ENCODE measurements at places on chromosomes 13 and 19.

- H3K4me1 ChIP-seq = peaks cover 5% of the 10 kb centered on the region
- no peaks in the 10 kb centered on the region for H3K36me3 ChIP-seq
- no peak for DNase-seq
Observed at GRCh38 chr13:21075011-21075378, 13.6 kb upstream of the LATS2 start.

DNA sequence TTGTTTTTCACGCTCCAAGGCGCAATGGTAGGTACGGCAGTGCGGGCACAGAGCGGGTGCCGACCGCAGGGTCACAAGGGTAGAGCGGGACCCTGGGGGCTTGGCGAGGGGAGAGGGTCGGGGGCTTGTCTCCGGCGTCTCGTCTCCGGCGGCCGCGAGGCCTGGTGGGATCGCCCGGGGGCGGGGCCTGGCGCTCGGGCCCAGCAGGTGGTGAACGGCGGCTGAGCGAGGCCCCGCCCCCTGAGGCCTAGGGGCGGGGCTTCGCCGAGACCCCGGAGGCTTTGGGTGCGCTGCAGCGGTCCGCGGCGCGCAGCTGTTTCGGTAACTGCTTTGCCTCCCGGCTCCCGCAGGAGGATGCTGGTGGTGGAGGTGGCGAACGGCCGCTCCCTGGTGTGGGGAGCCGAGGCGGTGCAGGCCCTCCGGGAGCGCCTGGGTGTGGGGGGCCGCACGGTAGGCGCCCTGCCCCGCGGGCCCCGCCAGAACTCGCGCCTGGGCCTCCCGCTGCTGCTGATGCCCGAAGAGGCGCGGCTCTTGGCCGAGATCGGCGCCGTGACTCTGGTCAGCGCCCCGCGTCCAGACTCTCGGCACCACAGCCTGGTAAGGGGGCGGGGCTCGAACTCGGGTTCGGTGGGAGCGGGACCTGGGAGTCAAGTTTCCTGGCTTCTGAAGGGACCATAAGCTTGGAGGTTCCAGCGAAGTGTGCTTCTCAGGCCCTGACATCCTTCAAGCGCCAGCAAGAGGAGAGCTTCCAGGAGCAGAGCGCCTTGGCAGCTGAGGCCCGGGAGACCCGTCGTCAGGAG lies at the start of gene TSEN34:
TSS of gene TSEN34 (plus strand) at position 298 of the 800 bp plus-strand sequence. CDS start at position 355, 57 bp downstream.
- peak within 1 kb of the TSS; percentile 96 for H3K27ac ChIP-seq
- H3K4me3 ChIP-seq = peak within 1 kb of the TSS; percentile 93
- peaks cover 21% of the 10 kb centered on the region for H3K36me3 ChIP-seq

- no peak overlapping the region for H3K27ac ChIP-seq
- no peaks in the 10 kb centered on the region for H3K36me3 ChIP-seq
- H3K4me3 ChIP-seq = no peak overlapping the region
- H3K4me1 ChIP-seq = no peaks in the 10 kb centered on the region
- peaks cover 42% of the 10 kb centered on the region for H3K27me3 ChIP-seq
Observed at GRCh38 chr19:51727349-51727880, 3.6 kb upstream of the HAS1 start.

DNA sequence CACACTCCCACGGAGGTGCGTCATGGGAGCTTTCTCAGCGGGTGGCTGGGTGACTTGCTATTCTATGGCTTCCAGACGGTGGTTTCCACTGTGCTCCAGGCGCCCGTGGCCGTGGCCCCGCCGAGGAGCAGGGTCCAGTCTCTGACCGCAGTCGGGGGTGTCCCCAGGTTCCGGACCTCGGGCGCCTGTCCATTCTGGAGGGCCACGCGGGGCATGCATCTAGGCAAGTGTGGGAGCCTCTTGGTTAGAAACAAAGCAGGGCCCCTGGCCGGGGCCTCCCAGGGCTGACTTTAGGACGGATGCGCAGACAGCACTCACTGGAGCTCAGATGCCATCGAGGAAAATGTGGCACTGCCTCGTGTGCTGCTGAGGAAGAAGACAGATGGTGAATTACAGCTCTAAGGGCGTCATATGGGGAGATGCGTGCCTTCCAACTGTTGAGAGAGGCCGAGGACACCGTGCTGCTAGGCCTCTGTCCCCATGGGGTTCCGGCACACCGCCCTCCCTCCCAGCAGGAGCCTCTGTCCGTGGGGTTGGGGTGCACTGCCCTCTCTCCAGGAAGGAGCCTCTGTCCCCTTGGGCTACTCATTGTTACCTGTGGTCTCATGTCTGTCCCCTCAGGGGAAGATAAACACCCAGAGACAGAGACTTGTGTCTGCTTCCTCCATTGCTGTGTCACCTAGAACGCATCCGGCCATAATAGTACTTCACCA lies 38.1 kb downstream of the TMEM255B start:
- no peak overlapping the region for H3K4me3 ChIP-seq
- H3K27me3 ChIP-seq = no peaks in the 10 kb centered on the region
- DNase-seq = no peak
- no peaks in the 10 kb centered on the region for H3K36me3 ChIP-seq
- H3K27ac ChIP-seq = no peak overlapping the region

GRCh38 chr19:31962561-31962996 lies 382.8 kb upstream of the ZNF507 start:
- no peak for DNase-seq
- H3K36me3 ChIP-seq = no peaks in the 10 kb centered on the region
- no peak overlapping the region for H3K27ac ChIP-seq
- no peak overlapping the region for H3K4me3 ChIP-seq
- H3K27me3 ChIP-seq = no peaks in the 10 kb centered on the region

GRCh38 chr13:21242236-21242635 lies 65.8 kb downstream of the MRPL57 start:
- H3K27ac ChIP-seq = no peak overlapping the region
- H3K36me3 ChIP-seq = no peaks in the 10 kb centered on the region
- H3K4me1 ChIP-seq = no peaks in the 10 kb centered on the region
- peak; percentile 39 for DNase-seq
- H3K4me3 ChIP-seq = no peak overlapping the region
- no peaks in the 10 kb centered on the region for H3K27me3 ChIP-seq

- H3K4me3 ChIP-seq = no peak overlapping the region
- no peak overlapping the region for H3K27ac ChIP-seq
- DNase-seq = no peak
- H3K27me3 ChIP-seq = no peaks in the 10 kb centered on the region
- H3K36me3 ChIP-seq = no peaks in the 10 kb centered on the region
- H3K4me1 ChIP-seq = no peaks in the 10 kb centered on the region
Observed at GRCh38 chr13:42553098-42554046, 20.6 kb upstream of the TNFSF11 start.

- peaks cover 2% of the 10 kb centered on the region for H3K4me1 ChIP-seq
- no peaks in the 10 kb centered on the region for H3K27me3 ChIP-seq
- H3K36me3 ChIP-seq = no peaks in the 10 kb centered on the region
Observed at GRCh38 chr13:88857256-88857655, 1186.1 kb downstream of the SLITRK5 start.

DNA sequence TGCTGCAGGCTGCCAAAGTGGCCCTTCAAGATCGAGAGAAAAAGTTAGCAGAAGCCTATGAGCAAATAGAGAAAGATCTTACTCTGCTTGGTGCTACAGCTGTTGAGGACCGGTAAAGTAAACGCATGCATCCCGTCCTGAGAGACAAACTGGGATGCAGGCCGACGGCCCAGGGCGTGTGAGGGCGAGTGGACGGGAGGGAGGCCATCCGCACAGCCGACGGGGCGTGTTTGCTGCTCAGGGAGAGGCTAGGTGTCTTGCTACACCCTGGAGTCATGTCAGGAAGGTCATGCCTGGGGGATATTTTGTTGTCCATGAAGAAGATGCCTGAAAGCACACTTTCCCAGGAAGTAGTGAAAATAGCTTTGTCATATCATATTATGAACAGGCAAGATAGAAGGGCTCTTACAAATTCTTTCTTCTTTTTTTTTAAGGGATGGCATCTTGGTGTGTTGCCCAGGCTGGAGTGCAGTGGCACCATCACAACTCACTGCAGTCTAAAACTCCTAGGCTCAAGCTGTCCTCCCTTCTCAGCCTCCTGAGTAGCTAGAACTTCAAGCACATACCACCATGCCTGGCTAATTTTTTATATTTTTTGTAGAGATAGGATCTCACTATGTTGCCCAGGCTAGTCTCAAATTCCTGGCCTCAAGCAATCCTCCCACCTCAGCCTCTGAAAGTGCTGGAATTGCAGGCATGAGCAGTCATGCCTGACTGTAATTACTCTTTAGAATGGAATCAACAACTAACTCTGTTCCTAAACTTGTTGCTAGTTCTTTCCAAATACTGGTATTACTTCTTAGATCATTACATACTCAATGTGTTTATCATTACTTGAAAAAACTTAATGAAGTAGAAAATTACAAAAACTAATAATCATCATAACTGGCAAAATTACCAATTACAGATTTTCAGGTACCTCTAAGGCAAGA lies 117.6 kb upstream of the MCF2L start:
- no peak overlapping the region for H3K4me3 ChIP-seq
- no peak overlapping the region for H3K27ac ChIP-seq
- no peak for DNase-seq
- peaks cover 3% of the 10 kb centered on the region for H3K4me1 ChIP-seq
- no peaks in the 10 kb centered on the region for H3K27me3 ChIP-seq
- H3K36me3 ChIP-seq = peaks cover 15% of the 10 kb centered on the region

- no peaks in the 10 kb centered on the region for H3K36me3 ChIP-seq
- no peaks in the 10 kb centered on the region for H3K27me3 ChIP-seq
- DNase-seq = no peak
- H3K4me3 ChIP-seq = no peak overlapping the region
- no peaks in the 10 kb centered on the region for H3K4me1 ChIP-seq
Observed at GRCh38 chr19:40356681-40357595, 8.4 kb downstream of the PLD3 start.

DNA sequence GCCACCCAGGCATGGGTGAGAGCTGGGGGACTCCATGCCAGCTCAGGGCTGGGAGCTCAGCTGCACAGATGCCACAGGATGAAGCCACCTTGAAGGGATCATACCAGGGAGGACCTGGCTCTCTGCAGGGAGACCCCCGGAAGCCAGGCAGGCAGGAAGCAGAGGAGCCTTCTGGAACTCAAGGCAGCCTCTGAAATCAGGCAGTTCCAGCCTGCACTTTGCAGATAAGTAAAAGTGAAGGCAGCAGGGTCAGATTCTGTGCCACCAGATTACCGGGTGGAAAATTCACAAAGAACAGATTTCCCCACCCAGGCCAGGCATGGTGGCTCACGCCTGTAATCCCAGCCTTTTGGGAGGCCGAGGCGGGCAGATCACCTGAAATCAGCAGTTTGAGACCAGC lies 2.5 kb downstream of the TMEM259 start:
- no peaks in the 10 kb centered on the region for H3K27me3 ChIP-seq
- no peak for DNase-seq
- no peak overlapping the region for H3K4me3 ChIP-seq
- no peaks in the 10 kb centered on the region for H3K36me3 ChIP-seq
- H3K27ac ChIP-seq = no peak overlapping the region
- H3K4me1 ChIP-seq = 0 out of 2 replicates have a peak, but pooled peaks cover 13% of the 10 kb centered on the region

All from SK-N-SH (cell line).